ENCODE measurements at places on chromosomes 16 and 17.

DNA sequence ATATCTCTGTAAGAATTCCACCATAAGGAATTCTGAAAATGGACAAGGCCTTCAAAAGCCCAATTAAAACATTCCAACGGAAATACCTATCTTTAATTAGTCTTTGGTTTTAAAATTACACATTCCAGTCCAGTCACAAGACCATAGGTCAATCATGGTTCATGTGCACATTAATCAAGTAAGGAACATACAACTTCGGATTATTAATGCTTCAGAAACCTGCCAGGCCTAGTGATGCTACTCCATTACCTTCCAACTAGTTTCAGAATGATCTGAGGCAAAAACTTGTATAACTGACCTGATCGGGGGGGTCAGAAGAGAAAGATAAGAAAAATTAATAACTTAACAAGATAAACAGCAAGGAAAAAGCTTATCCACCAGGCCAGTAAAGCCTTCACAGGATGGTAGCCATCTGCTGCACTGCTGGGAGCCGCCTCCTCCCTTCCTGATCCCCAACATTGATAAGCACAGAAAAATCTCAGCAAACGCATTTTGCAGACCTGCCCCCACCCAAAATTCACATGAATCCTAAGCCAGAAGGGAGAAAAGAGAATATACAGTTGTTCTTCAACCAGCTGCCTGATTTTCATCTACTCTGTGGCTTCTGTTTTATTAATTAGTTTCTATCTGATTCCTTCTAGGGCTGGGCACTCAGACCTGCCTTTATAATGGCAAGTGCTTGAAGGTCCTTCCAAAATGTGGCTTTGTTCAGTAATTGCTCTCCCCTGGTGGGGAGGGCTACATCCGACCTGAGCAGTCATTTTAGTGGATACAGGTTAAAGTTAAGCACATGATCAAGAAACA lies 6.0 kb downstream of the SDR42E1 start:
- no peak for DNase-seq

DNA sequence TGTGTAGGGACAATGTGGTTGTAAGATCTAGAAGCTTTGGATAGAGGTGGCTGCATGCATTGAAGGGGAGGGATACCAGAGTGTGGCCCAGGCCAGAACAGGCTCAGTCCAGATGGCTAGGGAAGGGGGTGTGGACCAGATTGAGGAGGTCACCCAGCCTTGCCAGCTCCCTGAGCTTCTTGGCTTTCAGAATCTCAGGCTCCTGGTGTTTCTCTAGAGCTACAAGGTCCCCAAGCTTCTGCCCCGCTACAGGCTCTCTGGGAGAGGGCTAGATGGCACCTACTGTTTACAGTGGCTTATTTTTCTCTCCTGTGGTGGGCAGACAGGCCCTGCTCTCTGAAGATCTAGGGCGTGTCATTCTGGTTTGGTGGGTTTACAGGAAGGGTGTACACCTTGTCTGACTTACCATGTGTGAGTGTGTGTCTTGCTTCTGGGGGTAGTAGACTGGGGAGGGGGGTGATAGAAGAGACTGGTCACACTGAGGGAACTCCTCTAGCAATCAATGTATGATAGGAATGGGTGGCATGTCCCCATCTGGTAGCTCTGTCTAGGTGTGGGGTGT lies 1.1 kb downstream of the RARA start:
- DNase-seq = no peak

GRCh38 chr16:17258848-17259713 lies 211.7 kb downstream of the XYLT1 start:
- DNase-seq = no peak

- DNase-seq = no peak
Observed at GRCh38 chr17:17937958-17938357, 34.2 kb downstream of the TOM1L2 start.

DNA sequence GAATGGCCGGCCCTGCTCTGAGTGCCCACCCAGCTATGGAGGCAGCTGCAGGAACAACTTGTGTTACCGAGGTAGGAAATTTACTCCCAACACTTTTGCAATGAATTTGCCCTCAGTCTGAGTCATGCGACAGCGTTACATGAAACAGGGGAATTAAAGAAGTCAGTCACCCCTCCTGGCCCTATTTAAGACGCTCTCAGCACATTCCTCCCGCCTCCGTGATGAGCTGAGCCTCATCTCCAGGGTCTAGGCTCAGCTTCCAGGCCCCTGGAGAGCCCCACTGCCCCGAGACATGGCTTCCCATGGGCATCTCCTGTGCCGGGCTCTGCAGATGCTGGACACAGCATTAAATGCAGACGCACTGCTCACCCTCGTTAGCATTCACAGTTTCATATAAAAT lies 35.0 kb downstream of the CRISPLD2 start:
- DNase-seq = no peak

- no peak for DNase-seq
Observed at GRCh38 chr17:61456688-61457225, 4.5 kb downstream of the TBX4 start.

- DNase-seq = no peak
Observed at GRCh38 chr16:87608400-87608985, 6.2 kb downstream of the JPH3 start.

Data from SW 1271 (cell line).